Activated CD8-positive, alpha-beta T cell treated with anti-CD3 and anti-CD28 coated beads for 36 hours (primary cell): ENCODE measurements at places on chromosomes 13 and 19. TPM values are rescaled to one million over a fixed set of nuclear protein-coding genes. Genes with fewer than 3 reads are reported as not detected.

DNA sequence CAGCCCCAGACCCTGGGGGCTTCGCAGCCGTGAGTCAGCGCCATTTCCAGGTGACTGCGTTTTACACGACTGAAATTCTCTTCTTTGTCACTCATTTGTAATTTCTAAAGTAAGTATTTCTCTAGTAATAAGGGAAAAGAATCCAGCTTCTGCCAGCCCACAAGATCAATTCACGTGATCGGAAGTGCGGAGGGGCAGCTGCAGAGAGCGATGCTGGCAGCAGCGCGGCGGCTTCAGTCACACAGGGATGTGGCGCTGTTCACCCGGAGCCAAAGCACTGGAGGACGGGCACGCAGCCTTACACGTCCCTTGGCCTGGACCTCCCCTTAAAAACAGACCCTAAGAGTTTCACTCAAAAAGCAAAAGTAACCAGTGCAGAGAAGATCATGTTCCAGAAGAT is 18.4 kb downstream of the GRTP1 start:
- no peaks in the 10 kb centered on the region for H3K36me3 ChIP-seq
- no peak overlapping the region for H3K4me3 ChIP-seq
- no peaks in the 10 kb centered on the region for H3K27me3 ChIP-seq
- no peak for DNase-seq

The CPAMD8 gene
- total RNA-seq = not detected

GRCh38 chr19:38656171-38656981 is 8.9 kb downstream of the ACTN4 start:
- peak; percentile 62 for DNase-seq
- H3K4me1 ChIP-seq = peaks cover 63% of the 10 kb centered on the region
- H3K27me3 ChIP-seq = peaks cover 1% of the 10 kb centered on the region
- peak overlapping the region; percentile 40 for H3K4me3 ChIP-seq

The ZNF93 gene
- total RNA-seq = 17.2 TPM

GRCh38 chr13:106555631-106556328 is 12.2 kb downstream of the ARGLU1 start:
- peaks cover 67% of the 10 kb centered on the region for H3K36me3 ChIP-seq
- peaks cover 48% of the 10 kb centered on the region for H3K4me1 ChIP-seq

DNA sequence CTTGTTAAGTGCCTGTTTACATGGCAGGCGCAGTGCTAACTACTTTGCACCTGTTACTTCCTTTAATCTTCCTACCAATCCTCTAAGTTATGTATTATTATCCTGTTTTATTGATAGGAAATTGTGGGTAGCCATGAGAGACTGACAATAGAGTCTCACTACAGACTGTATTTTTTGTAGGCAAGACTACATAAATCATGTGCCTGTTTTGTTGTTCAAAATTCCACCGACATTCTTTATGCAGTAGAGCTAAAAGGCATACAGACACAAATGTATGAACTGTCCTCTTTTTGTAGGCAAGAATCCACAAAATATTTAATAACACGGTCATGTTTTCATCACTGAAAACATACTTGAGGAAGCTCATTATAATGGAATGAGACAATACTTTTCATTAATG is 205.5 kb downstream of the NALCN start:
- H3K27me3 ChIP-seq = no peaks in the 10 kb centered on the region
- H3K4me1 ChIP-seq = no peaks in the 10 kb centered on the region
- no peak overlapping the region for H3K27ac ChIP-seq

The HIF3A gene
- total RNA-seq = not detected

The MEDAG gene
- not detected for total RNA-seq

DNA sequence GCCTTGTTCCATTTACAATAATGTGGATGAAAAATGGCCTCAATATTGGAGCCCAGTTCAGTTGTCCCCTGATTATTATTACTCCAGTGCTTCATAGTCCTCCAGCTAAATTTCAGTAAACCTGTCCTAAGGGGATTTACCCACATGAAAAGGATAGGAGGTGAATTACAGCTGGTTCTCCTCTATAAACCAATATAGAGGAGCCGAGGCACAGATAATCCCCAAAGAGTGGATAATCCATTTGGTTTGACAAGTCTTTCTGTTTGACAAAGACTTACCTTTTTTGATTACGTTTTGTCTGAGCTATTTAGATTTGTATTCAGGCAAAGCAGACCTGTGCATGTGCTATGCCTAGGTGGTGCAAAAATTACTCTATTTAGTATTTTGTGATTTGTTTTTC is 2.7 kb downstream of the CNMD start:
- no peak overlapping the region for H3K27ac ChIP-seq
- H3K4me3 ChIP-seq = no peak overlapping the region
- DNase-seq = no peak
- no peaks in the 10 kb centered on the region for H3K36me3 ChIP-seq
- H3K4me1 ChIP-seq = peaks cover 6% of the 10 kb centered on the region

The ADM5 gene
- total RNA-seq = 5.2 TPM

- peaks cover 26% of the 10 kb centered on the region for H3K4me1 ChIP-seq
- H3K27ac ChIP-seq = peak overlapping the region; percentile 77
- DNase-seq = no peak
- no peaks in the 10 kb centered on the region for H3K27me3 ChIP-seq
- H3K36me3 ChIP-seq = peaks cover 23% of the 10 kb centered on the region
- H3K4me3 ChIP-seq = no peak overlapping the region
Observed at GRCh38 chr19:10811391-10812111, 24.5 kb downstream of the TMED1 start.

The KCNN4 gene
- 49.5 TPM for total RNA-seq

DNA sequence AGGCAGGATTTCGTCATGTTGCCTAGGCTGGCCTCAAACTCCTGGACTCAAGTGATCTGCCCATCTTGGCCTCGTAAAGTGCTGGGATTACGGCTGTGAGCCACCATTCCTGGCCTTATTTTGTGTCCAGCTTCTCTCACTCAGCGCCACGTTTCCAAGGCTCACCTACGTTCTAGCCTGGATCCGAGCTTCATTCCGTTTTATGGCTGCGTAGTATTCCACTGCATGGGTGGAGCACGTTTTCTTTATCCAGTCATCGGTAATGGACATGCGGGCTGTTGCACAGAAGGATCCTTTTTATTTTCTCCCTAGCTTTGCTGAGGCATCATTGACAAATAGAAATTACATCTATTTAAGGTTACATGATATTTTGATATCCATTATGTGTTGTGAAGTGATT is 16.6 kb downstream of the ADGRL1 start:
- no peak for DNase-seq
- no peak overlapping the region for H3K27ac ChIP-seq
- no peak overlapping the region for H3K4me3 ChIP-seq
- no peaks in the 10 kb centered on the region for H3K27me3 ChIP-seq

The DLEU7 gene
- total RNA-seq = not detected

DNA sequence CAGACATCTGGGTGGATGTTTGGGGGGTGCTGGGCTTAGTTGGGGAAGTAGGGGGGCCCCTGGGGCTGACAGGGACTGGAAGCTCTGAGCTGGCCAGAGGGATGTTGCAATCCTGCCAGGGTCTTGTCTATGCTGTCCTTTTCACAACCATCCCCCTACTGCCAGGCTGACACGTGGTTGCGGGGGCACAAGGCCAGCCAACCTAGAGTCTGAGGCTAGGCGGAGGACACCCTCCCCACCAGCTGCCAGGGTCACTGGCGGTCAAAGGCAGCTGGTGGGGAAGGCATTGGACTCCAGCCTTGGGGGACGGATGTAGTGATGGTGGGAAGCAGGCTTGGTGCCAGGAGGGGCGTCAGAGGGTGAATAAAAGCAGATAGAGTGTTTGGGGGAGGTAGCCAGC is 1.6 kb upstream of the APOC1 start:
- H3K27ac ChIP-seq = no peak overlapping the region
- H3K4me3 ChIP-seq = no peak overlapping the region
- peaks cover 2% of the 10 kb centered on the region for H3K4me1 ChIP-seq

DNA sequence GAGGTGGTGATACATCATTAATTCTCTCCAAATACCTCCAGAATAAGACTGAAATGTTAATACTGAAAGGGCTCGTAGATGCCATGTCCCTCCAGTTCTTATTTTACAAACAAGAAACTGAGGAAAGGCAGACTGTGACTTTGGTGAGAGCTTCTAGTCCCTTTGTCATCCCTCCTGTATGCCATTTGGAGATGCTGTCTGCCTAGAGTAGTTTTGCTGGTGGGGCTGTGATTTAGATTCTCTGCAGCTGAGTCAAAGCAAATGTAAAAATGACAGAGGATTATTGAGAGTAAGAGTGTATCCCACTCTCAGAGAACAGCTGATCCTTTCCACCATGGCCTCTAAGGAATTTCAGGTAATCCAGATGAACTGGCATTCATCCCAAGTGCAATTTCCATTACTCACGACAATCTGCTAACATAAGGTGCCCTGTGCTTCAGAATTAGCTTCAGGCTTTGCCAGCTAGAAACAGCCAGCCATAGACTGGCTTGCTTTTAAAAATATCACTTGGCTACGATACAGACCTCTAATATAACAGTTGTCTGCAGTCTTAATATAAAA is 16.8 kb downstream of the PABPC3 start:
- H3K4me3 ChIP-seq = no peak overlapping the region
- peaks cover 5% of the 10 kb centered on the region for H3K27me3 ChIP-seq
- H3K27ac ChIP-seq = no peak overlapping the region
- no peaks in the 10 kb centered on the region for H3K4me1 ChIP-seq

DNA sequence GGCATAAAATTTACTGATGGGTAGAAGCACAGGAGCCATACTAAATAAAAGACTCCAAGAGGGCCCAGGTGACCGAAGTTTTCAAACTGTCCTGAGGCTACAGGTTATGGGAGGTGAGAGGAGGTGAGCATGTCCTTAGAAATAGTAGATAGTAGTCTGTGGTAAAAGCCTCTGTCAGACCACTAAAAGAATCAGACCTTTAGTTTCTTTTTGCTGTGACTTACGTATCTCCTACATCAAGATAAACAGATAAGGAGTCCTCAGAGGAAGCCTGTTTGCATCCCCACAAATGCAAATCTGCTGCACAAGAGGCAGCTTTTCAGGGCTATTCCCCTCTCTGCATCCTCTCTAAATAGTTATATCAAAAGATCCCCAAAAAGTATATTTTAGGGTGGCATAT is 711.6 kb upstream of the SLITRK6 start:
- no peaks in the 10 kb centered on the region for H3K27me3 ChIP-seq
- no peak overlapping the region for H3K27ac ChIP-seq
- no peaks in the 10 kb centered on the region for H3K36me3 ChIP-seq
- DNase-seq = no peak
- H3K4me3 ChIP-seq = no peak overlapping the region
- no peaks in the 10 kb centered on the region for H3K4me1 ChIP-seq

DNA sequence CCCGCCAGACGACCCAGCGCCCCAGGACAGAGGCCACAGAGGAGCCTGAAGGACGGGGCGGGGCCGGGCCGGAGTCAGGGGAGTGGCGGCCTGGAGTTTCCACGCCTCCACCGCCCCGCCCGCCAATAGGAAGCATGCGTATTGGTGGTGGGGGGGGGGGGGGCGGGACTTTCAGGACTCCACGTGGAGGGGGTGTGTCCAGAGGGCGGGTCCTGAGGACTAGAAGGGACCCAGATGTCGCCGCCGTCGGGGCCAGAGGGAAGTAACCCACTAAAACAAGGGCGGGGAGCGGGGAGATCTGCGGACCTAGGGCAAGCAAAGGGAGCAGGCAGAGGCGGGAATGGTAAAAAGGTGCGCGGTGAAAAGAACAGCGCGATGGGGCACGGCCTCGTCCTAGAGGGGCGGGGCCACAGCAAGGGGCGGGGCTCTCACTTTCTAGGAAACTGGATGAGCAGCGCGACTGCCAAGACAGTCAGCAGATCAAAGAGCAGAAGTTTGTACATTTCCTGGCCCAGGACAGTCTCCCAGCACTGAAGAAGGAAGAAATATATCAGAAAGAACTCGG is 2.8 kb upstream of the LENG1 start:
- peaks cover 39% of the 10 kb centered on the region for H3K4me1 ChIP-seq
- peaks cover 13% of the 10 kb centered on the region for H3K27me3 ChIP-seq
- peak overlapping the region; percentile 76 for H3K4me3 ChIP-seq

DNA sequence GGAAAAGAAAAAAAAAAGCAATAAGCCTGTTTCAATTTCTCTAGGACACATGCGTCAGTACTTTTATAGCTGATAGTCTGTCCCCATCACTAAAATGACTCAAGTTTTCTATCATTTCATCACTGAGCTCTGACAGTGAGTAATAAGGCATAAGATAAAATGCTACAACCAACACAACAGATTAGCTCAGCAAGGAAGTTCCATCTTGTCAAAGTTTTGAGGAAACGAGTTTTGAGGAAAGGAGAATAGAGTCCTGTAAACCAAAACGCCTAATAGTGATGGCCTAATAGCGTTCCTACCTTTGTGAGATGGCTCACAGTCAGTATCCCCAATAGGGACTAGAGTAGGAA is 145.1 kb downstream of the LACC1 start:
- no peaks in the 10 kb centered on the region for H3K4me1 ChIP-seq
- H3K27ac ChIP-seq = no peak overlapping the region
- H3K27me3 ChIP-seq = peaks cover 6% of the 10 kb centered on the region
- no peak overlapping the region for H3K4me3 ChIP-seq
- no peaks in the 10 kb centered on the region for H3K36me3 ChIP-seq
- no peak for DNase-seq

GRCh38 chr13:79070343-79070974 is 335.6 kb downstream of the RBM26 start:
- H3K4me1 ChIP-seq = no peaks in the 10 kb centered on the region
- no peak overlapping the region for H3K27ac ChIP-seq
- no peak for DNase-seq
- peaks cover 13% of the 10 kb centered on the region for H3K27me3 ChIP-seq

DNA sequence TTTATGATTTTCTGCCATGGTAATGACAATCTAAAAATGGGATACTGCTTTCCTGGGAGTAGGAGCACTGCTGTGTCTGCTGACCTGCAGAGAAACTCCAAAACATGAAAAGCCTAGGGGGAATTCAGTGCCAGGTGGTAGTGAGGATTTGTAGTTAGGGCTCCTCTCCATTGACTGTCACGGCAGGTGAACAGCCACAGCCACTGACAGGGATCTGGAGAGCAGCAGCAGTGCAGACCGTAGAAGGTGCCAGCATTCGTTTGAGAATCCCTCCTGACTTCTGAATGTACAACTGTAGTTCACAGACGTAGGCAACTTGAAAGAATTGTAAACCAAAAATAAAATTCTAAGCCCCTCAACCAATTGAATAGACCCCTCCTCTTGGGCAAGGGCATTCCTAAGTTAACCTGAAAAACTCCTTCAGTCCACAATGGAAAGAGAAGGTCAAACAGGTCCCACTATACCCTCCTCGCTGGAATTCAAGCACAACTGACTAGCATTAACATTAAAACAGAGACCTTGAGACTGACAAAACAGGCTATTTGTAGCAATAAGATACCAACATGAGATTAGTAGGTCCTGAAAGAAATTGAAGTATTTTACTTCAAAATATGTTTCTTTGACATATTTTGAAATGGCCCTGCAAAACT is 1328.8 kb downstream of the OLFM4 start:
- H3K27ac ChIP-seq = no peak overlapping the region
- H3K36me3 ChIP-seq = no peaks in the 10 kb centered on the region
- no peaks in the 10 kb centered on the region for H3K4me1 ChIP-seq
- no peak overlapping the region for H3K4me3 ChIP-seq
- no peak for DNase-seq
- H3K27me3 ChIP-seq = no peaks in the 10 kb centered on the region
